ENCODE measurements at places on chromosomes 4 and X.

DNA sequence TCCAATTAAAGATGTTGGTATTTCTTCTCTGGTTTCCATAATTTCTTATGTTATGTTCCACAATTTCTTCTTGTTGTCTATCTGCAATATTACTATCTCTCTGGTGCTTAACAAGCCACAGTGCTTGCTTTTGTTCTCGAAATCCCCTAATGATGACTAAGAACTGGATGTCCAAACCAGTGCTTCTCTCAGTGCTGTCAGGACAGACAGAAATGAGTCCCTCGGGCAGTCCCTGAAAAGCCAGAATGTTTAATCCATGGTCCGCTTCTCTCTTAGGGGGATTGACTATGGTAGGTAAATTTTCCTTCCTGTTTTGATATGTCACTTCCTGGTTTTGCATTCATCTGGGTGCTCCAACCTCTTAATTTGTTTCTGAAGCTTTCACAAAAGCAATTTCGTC is 321.6 kb upstream of the PCDH10 start:
- DNase-seq, result no peak

DNA sequence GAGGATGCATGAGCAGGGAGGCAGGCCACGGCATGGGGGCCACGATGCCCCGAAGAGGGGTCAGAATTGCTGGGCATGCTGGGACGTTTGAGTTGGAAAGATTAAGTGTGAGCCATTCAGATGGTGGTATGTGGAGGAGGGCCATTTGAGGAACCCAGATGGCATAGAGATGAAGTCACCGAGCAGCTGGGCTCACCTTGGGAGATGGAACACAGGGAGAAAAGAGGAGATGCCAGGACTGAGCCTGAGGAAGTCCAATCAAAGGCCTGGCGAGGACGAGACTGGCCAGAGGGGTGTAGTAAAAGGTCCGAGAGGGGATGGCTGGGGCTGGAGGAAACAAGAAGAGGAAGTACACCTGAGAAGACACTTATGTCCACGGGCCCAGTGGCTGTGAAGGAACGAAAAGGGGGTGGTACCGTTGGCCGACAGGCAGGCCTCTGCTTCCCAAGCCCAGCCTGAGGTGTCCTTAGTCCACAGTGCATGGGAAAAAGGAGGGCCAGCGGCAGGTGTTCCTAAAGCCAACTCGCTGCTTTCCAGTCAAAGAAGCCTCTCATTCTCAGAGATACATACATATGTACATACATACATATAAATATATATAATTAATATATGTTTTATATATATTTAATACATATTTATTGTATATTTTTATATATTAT is 54.6 kb upstream of the CLCN4 start:
- no peak for DNase-seq

GRCh38 chrX:132216806-132217202 is 2.4 kb downstream of the RAP2C start:
- no peak for DNase-seq

- DNase-seq, result no peak
Observed at GRCh38 chrX:35166023-35166422, 223.4 kb downstream of the FAM47B start.

GRCh38 chr4:179372746-179373145 is 1930.5 kb upstream of the AGA start:
- no peak for DNase-seq

GRCh38 chr4:4950561-4951290 is 68.5 kb downstream of the CYTL1 start:
- DNase-seq, result no peak

GRCh38 chr4:2781911-2782310 is 11.0 kb upstream of the SH3BP2 start:
- no peak for DNase-seq

- DNase-seq, result no peak
Observed at GRCh38 chr4:64385220-64385619, 24.0 kb downstream of the TECRL start.

DNA sequence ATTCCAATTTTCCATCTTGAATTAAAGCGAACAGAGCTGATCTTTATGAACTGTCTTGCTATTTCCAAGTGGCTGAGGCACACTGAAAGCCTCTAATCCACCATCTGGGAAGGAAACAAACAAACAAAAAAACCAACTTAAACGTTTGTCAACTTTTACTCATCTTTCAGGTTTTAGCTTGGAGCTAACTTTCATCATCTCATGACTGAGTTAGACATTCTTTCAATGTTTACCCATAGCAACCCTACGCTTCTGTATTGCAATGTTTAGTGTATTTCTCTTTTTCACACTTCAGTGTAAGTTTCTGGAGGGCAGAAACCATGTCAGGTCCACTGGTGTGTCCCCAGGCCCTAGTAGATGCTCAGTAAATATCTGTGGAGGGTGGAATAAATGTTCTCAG is 343.8 kb downstream of the GBA3 start:
- DNase-seq, result no peak

GRCh38 chr4:1330761-1331590 is 16.0 kb upstream of the UVSSA start:
- DNase-seq, result no peak

DNA sequence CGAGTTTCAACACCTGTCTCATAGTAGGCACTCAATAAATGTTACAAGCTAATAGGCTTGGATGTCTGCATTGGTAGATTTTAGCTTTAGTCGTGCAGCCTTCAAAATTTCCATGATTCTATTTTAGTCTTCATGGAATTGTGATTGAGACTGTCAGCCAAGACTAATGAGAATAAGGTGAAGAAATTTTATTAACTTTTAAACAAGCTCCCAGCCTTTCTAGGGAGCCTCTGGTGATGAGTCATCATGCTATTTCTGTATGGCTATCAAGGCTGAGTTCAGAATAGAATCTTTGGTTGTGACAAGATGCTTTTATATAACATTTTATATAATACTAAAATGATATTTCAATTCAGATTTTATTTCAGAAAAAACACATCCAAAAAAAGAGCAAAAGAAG is 685.8 kb downstream of the GABRG1 start:
- no peak for DNase-seq

DNA sequence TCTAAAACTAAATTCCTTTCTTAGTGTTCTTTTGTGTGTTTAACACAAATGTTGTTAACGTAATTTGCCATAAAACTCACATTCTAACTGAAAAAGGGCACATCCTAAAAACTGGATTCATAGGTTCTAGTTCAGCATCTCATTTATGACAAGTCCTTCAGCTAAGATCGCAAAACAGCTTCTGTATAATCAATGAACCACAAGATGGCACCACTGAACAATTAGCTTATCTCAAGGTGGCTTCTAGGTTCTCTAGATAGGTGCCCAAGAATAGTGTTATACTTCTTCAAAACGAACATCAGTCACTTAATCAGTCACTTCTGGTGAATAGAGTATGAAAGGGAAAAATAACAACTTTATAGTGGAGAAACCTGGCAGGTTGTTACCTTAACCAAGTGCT is 54.3 kb downstream of the NRK start:
- DNase-seq, result no peak

- DNase-seq, result no peak
Observed at GRCh38 chr4:46329118-46329976, 60.6 kb downstream of the GABRA2 start.

DNA sequence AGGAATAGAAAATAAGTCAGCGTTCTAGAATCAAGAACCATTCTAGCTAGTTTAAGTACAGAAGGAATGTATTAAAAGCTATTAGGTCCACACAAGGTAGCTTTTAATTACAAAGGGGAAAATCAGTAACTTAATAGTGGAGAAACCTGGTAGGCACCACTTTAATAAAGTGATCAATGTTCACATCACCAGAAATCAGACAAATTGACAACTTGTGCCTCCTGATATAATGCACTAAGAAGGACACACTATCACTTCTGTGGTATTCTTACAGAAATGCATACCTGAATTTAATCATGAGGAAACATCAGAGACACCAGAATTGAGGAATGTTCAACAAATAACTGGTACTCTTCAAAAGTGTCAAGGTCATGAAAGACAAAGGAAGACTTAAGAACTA is 54.9 kb downstream of the NYX start:
- no peak for DNase-seq

DNA sequence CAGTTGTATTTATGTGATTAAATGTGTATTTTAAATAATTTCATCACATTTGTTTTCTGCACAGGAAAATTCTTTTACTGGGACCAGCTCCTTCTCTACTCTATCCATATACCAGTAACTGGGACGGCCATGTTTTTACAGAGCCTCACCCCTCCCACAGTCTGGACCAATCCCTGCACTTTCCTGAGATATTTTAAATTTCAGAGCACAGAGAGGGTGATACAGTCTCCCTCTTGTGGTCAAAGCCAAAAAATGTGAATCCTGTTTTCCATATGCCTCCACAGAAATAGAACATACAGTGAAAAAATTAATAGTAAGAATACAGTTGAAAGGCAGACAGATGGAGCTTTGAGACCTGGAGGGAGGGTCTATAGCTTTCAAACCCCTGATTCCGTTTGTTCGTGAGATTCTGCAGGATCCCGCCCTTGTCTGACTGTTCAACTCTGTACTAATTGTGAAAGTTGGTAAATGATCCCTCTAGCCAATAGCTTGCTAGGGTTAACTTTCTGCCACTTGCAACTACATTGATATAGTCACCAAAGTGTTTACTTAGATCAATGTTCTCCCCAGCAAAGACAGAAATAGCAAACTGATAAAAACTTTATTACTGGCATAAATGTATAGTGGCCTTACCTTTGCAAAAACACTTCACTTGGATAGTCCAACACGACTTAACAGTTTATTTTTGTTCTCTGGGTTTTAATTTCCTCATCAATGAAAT is 172.2 kb downstream of the PPARGC1A start:
- DNase-seq, result no peak

DNA sequence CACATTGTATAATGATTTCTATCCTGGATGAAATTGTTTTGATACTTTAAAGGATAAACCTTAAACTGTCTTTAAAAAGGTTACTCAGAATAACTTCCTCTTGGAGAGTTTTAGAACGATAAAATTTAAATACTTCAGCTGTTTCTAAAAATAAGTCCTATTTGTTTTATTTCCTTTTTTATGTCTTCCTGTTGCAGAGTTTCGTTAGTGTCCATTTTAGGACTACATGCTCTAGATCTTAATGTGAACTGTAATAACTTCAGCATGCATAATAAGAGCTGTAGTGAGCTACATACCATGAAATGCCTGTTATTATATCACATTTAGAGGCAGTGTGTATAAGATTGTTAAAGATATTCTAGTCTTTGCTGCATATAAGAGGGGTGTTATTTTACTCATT is 14.6 kb downstream of the ATP10D start:
- DNase-seq, result no peak

DNA sequence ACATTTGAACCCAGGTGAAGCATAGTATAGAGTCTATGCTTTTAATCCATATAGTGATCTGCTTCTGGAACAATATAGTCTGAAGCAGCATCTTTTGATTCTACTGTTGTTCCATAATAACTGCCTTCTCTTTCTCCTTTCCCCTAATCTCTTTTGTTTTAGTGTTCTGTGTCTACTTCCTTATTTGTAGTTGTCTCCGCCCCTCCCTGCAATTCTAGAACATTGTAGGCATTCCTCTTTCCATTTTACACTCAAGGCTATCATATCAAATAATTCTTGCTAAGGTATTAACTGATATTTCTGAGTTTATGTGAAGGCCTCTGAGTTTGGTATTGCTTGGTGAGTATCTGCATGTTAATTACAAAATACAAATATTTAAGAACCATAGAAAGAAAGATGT is 11.6 kb downstream of the BLTP1 start:
- DNase-seq, result no peak

GRCh38 chr4:147928400-147928799 is 196.5 kb downstream of the ARHGAP10 start:
- DNase-seq, result no peak

DNA sequence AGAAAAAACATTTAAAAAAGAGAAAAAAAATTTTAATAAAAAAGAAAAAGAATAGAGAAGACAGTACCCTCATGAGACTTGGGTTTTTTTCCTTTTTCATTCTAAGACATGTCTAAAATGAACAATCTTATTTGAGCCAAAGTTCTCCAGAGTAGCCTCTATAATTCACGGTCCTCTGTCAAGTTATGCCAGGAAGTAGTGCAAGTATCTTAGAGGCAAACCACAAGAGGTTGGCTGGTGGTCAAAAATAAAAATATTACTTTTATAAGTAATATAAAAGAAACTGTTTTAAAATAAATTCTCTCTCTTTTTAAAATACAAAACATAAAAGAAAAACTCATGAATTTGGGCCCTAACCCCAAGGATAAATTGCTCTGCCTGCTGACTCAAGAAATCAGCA is 26.5 kb downstream of the HNRNPDL start:
- no peak for DNase-seq
